ENCODE measurements at places on chromosomes 4 and X. TPM values are rescaled to one million over a fixed set of nuclear protein-coding genes. Genes with fewer than 3 reads are reported as not detected.

- DNase-seq = no peak
These were observed 30.9 kb downstream of the PDLIM3 start for GRCh38 chr4:185504098-185505047.

GRCh38 chr4:169612871-169613859, 782 bp upstream of the NEK1 start:
- DNase-seq = peak; percentile 77

DNA sequence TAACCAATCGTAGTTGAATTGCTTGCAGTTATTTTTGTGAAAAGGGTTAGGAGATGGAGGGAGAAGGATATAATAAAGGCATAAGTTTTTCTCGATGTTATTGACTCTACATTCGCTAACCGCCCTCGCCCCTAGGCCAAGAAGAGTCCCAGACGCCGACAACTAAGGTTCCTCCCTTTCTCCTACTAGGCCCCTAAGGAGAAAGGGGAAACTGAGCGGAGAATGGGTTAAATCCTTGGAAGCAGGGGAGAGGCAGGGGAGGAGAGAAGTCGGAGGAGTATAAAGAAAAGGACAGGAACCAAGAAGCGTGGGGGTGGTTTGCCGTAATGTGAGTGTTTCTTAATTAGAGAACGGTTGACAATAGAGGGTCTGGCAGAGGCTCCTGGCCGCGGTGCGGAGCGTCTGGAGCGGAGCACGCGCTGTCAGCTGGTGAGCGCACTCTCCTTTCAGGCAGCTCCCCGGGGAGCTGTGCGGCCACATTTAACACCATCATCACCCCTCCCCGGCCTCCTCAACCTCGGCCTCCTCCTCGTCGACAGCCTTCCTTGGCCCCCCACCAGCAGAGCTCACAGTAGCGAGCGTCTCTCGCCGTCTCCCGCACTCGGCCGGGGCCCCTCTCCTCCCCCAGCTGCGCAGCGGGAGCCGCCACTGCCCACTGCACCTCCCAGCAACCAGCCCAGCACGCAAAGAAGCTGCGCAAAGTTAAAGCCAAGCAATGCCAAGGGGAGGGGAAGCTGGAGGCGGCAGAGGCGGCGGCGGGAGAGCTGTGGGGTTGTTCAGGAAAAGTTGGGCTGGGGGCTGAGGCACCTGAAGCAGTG, 5.9 kb downstream of the ATOH1 start:
- peak; percentile 35 for DNase-seq

SHOX gene
- total RNA-seq = not detected

GRCh38 chrX:100395781-100396180, 14.3 kb downstream of the PCDH19 start:
- no peak for DNase-seq

GRCh38 chrX:44733931-44734330, 109.9 kb upstream of the DUSP21 start:
- no peak for DNase-seq

PPP1R2C gene
- total RNA-seq = not detected

- no peak for DNase-seq
These were observed 134.3 kb upstream of the RPS6KA6 start for GRCh38 chrX:84322083-84322827.

GRCh38 chrX:37666516-37666915, 19.1 kb upstream of the XK start:
- no peak for DNase-seq

RAI2 gene
- 7.0 TPM for total RNA-seq

PIGA gene
- total RNA-seq = 12.8 TPM

EOLA1 gene
- 57.4 TPM for total RNA-seq

FAT1 gene
- 67.7 TPM for total RNA-seq

SEPSECS gene
- total RNA-seq = 12.0 TPM

DNA sequence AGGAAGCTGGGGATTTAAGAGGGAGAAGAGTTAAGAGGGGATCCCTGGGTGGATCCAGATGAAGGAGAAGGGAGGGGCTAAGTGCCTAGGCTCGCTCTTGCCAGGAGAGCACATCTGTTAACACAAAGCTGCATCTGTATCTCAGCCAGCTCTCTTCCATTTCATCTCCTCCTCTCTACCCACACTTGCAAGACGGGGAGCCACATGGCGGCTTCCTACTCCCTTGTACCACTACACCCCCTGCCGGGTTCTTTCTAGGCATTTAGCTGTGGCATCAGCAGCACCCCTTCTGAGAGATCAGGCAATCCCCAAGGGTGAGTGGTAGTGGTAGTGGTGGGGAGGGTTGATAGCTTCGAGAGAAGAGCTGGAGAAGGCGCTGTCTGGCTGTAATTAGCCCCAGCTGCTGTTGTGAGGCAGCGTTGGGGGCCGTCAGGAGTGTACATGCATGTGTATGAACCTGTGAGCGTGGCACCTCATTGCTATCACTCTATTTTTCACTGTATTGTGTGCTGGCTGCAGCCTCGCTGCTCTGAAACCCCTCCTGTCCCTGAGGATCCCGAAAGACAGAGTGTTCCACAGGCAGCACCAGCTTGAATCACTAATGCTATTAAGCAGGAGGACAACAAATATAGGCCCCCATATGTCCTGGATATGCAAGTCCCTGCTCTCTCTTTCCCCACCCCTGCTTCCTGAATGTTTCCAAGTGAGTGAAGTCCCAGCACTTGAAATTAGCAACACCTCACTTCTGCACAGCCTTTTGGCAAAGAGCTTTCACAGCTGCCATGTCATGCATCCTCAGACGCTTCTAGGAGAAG, 73.7 kb downstream of the RTL9 start:
- no peak for DNase-seq

DNA sequence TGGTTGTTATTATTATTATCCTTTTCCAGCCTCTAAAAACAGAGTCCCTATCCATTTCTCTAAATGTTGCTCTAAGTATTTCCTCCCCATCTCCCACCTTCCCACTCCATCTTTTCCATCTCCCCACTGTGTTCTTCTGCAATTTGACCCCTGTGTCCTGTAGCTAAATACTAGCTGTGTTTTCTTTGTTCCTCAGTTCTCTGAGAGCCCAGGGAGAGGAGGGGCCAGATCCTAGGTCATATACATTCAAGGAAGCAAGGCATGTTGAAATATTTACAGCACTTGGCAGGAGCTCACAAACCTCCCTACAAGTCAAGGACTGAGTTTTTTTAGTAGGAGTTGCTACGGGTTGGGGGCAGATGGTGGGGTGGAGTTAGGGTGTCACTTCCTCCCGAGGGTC, 10.5 kb downstream of the SLC16A2 start:
- DNase-seq = no peak

CXCL5 gene
- total RNA-seq = 3.4 TPM

GRCh38 chr4:3026540-3026939, 47.8 kb downstream of the HTT-AS start:
- no peak for DNase-seq

DNA sequence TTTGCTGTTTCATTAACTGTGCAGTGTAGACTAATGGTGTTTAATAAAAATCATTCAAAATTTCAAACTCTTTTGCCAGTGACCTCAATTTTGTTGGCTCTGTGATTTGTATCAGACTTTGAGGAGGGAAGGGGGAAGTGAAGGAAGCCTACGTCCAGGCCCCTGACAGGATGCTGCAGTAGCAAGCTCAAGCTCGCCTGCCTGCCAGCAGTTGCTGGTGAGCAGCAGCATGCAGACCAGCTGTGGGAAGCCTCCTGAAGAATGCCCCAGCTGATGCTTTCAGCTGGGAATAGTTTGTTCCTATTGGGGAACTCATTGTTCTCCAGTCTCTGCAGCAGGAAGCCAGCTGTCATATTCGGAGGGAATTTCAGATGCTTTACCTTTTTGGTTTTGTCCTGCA, 495.2 kb downstream of the AFF2 start:
- peak; percentile 4 for DNase-seq

GRCh38 chr4:88582493-88582892, 9.8 kb upstream of the HERC3 start:
- no peak for DNase-seq

DNA sequence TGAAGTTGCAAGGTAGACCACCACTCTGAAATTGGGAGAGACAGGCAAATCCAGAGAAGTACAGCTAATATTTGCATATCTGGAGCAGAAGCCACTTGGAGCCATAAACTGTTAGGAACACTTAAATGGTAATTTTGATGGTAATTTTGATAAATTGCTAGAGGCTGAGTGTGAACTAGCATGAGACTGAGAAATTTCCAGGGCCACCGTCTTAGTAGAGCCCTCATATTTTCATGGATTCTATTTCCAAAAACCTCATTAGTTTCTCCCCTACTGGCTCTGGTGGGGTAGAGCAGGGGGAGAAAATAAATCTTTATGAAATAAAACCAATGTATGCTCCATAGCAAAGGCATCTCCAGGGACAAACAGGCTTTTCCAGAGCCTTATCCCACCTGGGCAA, 429.4 kb upstream of the DIPK2B start:
- DNase-seq = no peak

UGT2A1 gene
- not detected for total RNA-seq

- DNase-seq = no peak
These were observed 1034.3 kb downstream of the STIM2 start for GRCh38 chr4:27894951-27895350.

MGARP gene
- not detected for total RNA-seq

- DNase-seq = no peak
These were observed 133.8 kb downstream of the ZC4H2 start for GRCh38 chrX:64842492-64842891.

DNA sequence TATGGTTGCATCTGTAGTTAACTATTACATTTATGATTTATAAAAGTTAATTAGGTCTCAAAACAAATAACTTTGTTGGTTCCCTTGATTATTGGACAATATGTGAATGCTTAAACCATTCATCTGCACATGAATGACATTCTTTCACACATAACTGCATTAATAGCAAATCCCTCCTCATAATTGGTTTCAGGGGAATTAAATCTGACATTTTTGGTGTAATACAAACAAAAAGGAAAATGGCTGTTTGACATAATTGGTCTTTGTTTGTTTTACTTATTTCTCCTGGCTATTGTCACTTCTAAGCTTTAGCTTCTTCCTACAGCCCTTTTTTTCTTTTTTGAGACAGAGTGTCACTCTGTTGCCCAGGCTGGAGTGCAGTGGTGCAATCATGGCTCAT, 71.9 kb downstream of the TBC1D9 start:
- no peak for DNase-seq

GRCh38 chr4:124943145-124943889, 230.8 kb upstream of the ANKRD50 start:
- no peak for DNase-seq

GRCh38 chr4:121960818-121961217, 9.0 kb upstream of the TRPC3 start:
- DNase-seq = no peak

TBC1D9 gene
- 25.5 TPM for total RNA-seq

CWH43 gene
- total RNA-seq = not detected

NLGN3 gene
- total RNA-seq = 1.7 TPM

DNA sequence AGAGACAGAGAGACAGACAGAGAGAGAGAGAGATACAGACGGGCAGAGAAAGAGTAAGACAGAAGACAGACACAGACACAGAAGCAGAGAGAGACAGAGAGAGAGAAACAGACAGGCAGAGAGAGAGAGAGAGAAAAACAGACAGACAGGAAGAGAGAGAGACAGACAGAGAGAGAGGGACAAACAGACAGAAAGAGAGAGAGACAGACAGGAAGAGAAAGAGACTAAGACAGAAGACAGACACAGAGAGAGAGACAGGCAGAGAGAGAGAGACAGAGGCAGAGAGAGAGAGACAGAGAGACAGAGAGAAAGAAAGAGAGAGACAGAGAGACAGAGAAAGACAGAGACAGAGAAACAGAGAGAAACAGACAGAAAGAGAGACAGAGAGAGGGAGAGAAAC, 27.2 kb upstream of the NAA11 start:
- DNase-seq = no peak

DNA sequence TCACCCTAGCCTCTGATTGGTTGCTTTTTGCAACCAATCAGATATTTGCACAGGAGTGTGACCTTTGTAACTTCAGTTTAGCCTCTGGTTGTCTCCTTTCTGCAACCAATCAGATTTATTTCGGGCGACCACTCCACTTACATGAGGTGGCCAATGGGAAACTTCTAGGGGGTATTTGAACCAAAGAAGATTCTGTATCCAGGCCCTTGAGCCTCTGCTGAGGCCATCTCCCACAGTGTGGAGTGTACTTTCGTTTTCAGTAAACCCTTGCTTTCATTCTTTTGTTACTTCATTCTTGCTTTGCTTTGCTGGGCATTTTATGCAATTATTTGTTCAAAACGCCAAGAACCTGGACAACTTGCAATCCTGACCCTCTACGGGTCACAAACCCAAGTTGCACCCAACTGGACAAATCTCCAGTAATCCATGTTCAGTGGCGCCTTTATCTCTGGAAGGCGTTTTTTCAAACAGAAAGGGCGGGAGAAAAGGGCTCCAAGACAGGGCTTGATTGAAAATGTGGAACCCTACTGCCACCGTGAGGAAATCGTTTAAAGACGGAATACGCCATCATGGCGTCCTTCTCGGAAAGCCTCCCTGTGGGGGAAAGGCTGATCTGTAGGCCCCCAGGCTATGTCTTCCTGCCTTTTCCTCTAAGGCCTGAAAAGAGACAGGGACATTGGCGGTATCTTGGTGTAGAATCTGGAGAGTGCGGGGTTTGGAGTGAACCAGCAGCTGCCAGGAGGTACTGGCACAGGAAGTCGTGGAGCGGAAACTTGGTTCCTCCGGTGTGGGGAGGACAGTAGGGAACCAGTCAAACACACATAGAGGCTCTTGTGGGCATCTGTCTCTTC, 184.6 kb downstream of the OR13H1 start:
- no peak for DNase-seq

DUX4 gene
- total RNA-seq = 0.49 TPM

TKTL2 gene
- total RNA-seq = not detected

CCDC120 gene
- 22.5 TPM for total RNA-seq

DNA sequence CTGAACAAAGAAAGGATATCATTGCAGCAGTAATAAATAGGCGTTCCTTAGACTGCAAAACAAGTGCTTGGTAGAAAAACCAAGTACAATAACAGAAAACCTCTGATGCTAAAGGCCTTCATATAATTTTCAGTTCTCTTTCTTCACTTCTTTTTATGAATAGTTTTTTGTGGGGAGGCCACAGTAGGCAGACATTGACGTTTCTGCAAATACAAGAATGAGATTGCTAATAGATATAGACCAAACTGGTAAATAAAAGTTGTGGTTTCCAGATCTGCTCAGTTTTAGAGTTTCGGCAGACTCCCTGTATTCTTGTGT, 57.0 kb upstream of the RAP1GDS1 start:
- no peak for DNase-seq

GC gene
- total RNA-seq = 0.23 TPM

- DNase-seq = no peak
These were observed 24.4 kb downstream of the RELL1 start for GRCh38 chr4:37661772-37662171.

GAGE12J gene
- total RNA-seq = not detected

- DNase-seq = no peak
These were observed 248.9 kb downstream of the SCFD2 start for GRCh38 chr4:53116954-53117353.

GRCh38 chrX:68695206-68695845, 47.9 kb downstream of the STARD8 start:
- no peak for DNase-seq

DNA sequence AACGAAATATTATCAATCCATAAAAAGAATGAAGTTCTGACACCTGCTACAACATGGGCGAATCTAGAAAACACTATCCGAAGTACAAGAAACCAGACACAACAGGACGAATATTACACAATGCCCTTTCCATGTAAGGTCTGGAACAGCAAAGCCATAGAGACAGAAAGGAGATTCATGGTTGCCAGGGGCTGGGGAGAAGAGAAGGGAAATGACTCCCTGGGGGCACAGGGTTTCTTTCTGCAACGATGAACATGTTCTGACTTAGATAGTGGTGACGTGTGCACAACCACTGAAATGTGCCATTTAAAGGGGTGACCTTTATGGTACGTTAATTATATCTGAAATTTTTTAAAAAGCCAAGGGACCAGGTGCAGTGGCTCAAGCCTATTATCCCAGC, 28.3 kb downstream of the GPR143 start:
- no peak for DNase-seq
